ENCODE measurements at places on chromosomes 16 and 17.
A peak's percentile ranks its signal among the peaks of the same experiment; 100 is the strongest.

DNA sequence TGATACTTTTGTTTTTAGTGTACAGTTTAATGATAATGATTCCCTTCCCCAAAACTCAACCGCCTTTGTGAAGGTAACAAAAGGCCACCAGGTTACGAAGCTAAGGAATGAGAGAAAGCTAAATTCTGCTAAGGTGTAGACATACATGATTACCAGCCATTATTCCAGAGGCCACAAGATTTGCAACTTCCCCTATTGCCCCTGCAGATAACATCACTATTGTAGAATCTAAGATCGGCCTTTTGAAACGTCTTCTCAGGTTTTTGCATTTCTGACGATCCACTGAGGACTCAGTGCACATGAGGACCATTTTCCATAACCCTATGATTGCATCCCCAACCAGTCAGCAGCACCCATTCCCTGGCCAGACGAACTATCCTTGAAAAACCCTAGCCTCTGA lies 33.9 kb upstream of the SNN start:
- DNase-seq, result no peak

DNA sequence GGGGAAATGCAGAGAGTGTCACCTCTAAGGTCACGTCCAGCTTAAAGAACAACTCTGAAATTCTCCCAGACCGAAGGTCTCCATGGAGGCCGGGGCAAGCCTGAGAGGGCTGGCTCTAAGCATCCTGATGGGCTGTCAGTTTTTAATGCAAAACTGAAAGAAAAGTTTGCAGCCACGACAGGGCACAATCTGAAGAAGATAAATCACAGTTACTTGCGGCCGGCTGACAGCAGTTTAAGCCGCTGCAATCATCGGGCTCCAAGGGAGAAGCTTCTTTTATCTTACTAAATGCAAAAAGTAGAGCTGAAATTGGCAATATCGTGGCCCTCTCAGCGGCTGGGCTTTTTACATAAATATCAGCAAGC lies 168.8 kb downstream of the CYLD start:
- no peak for DNase-seq

- no peak for DNase-seq
Observed at GRCh38 chr16:28288114-28288513, 4.2 kb upstream of the SBK1 start.

DNA sequence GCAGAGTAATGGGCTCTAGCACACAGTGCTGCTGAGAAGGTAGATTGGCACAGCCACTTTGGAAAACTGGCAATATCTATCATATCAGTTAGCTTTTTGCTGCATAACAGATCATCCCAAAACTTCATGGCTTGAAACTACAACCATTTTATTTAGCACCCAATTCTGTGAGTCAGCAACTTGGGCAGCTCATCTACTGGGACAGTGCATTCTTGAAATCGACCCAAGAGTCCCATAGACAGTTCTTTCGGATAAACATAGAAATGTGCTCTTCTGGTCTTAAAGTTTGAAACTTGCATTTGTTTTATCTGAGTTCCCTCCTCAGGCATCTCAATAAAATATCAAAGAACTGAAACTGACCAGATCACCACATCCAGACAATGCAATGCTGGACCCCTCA lies 76.7 kb downstream of the CEP112 start:
- DNase-seq, result no peak

DNA sequence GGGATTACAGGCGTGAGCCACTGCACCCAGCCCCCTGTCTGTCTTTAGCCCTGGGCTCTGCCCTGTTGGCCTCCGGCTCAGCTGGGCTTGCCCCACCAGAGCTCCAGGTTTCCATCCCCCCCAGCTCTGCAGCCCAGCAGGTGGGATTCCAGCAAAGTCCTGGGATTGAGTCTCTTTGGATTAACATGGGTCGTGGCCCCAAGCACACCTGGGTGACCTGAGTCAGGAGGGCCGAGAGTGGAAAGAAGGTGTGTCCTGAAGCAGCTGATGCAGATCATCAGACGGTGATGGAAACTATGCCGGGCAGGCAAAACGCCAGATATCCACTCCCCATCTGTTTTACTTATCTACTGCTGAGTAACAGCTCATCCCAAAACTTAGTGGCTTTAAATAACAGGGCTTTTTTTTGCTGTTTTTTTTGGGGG lies 72.5 kb downstream of the KNOP1 start:
- DNase-seq, result no peak

- peak; percentile 53 for DNase-seq
Observed at GRCh38 chr16:11356573-11357331, 11.5 kb downstream of the RMI2 start.

DNA sequence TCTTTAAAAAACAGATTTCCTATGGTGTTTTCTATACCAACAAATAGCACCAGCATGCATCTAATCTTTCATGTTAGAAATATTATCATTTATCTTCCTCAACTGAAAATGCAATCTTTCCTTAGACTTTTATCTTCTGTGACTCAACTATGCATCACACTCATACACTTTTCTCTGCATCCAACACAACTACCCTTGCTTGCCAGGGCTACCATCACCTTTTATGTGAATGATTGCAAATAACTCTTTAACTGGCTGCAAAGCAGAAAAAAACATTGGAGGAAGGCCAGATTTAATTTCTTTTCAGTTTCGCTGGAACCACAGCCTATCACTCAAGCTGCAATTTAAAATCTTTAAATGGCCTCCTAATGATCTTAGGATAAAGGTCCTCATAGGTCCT lies 212.9 kb downstream of the CDH8 start:
- no peak for DNase-seq

DNA sequence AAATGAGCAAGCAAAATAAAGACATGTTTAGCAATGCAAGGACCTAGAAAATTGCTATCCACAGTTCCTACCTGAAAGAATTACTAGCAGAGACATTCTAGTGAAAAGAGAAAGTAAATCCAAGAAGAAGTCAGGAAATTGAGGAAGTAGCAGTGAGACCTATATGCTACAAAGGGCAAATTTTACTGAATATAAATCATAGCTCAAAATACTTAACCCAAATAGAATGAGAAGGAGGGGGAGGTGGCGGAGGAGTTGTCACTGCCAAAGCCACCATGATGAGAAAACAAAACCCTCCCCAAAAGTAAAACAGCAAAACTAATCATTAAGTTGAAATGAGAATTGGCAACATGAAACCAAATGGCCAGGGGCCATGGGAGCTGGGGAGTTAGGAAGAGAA lies 39.3 kb downstream of the PITPNM3 start:
- no peak for DNase-seq

GRCh38 chr16:84055801-84056634 lies 13.4 kb upstream of the SLC38A8 start:
- DNase-seq, result no peak

- DNase-seq, result no peak
Observed at GRCh38 chr16:81136390-81137335, 40.5 kb upstream of the GCSH start.

DNA sequence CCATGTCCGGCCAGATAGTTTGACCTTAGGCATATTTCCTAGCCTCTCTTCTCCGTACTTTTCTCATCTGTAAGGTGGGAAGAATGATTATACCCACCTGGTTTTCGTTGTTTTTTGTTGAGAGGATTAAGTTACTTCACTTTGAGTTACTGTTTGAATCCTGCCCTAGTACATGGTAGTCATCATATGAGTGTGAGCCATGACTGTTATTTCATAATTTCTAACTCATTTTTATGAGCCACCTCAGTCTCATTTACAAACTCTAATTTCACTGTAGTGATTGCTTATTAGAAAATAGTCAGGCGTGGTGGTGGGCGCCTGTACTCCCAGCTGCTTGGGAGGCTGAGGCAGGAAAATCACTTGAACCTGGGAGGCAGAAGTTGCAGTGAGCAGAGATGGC lies 45.1 kb downstream of the YPEL2 start:
- no peak for DNase-seq

- no peak for DNase-seq
Observed at GRCh38 chr16:3173892-3174617, 13.9 kb upstream of the OR1F1 start.

DNA sequence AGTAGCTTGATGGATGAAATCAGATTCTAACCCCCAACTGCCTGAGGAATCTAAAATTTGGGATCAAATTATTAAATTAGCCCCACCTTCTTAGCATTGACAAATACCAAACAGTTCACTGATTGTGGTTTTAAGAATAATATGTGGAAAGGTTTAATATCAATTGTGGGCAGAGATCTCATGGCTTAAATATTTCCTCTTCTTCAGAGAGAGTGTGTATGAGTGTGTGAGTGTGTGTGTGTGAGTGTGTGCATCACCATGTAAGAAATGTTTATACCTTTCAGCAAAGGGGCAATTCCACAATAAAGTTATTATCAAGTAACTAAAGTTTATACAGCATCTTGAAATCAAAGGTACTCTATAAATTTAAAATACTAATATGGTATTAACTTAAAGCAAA lies 3.2 kb downstream of the SMURF2 start:
- peak; percentile 15 for DNase-seq

DNA sequence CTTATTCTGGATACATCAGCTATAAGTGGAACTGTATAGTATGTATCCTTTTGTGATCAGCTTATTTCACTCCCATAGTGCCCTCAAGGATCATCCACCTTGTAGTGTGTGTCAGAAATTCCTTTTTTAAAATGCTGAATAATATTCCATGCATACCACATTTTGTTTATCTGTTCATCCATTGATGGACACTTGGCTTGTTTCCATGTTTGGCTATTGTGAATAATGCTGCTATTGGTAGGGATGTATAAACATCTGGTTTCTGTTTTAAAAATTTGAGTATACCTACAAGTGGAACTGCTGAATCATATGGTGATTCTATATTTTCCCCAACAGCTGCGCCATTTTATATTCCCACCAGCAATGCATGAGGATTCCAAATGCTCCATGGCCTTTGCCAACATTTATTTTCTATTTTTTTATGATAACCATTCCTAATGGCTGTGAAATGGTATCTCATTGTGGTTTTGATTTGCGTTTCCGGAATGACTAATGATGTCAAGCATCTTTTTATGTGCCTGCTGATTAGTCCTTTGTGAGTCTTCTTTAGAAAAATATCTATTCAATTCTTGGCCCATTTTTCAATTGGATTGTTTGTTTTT lies 11.6 kb downstream of the RCVRN start:
- DNase-seq, result no peak

DNA sequence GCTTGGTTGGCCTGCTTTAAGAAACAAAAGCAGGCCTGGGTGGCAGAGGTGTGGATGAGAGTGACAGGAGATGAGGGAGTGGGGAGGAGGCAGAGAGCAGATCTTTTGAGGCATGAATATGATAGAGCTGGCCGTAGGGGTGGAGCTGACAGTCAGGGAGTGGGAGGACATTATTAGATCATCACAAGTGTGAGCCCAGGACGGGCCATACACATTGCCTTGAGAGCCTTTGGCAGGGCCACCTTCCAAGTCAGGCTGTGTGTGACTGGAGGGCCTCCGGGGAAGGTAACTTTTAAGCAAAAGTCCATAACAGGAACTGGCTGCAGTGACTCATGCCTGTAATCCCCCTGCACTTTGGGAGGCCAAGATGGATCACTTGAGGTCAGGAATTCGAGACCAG lies 26.3 kb downstream of the GINS3 start:
- DNase-seq, result no peak

All from CD4-positive, alpha-beta T cell treated with Interleukin-15 for 4 hours (primary cell).